NCI-H1105 (cell line): ENCODE measurements at places on chromosomes 2 and 18.

DNA sequence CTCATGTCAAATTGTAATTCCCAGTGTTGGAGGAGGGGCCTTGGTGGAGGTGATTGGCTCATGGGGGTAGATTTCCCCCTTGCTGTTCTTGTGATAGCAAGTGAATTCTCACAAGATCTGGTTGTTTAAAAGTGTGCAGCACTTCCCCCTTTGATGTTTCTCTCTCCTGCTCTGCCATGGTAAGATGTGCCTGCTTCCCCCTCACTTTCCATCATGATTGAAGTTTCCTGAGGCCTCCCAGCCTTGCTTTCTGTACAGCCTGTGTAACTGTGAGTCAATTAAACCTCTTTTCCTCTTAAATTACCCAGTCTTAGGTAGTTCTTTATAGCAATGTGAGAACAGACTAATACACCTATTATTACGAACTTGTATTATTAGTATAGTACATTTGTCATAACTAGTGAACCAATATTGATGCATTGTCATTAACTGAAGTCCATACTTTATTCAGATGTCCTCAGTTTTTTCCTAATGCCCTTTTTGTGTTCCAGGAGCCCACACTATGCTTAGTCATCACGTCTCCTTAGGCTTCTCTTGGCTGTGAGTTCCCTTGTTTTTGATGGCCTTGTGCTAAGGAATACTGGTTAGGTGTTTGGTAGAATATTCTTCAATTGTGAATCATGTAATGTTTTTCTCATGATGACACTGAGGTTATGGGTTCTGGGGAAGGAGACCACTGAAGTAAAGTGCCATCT, 4.5 kb upstream of the MAP3K2 start:
- DNase-seq: no peak

DNA sequence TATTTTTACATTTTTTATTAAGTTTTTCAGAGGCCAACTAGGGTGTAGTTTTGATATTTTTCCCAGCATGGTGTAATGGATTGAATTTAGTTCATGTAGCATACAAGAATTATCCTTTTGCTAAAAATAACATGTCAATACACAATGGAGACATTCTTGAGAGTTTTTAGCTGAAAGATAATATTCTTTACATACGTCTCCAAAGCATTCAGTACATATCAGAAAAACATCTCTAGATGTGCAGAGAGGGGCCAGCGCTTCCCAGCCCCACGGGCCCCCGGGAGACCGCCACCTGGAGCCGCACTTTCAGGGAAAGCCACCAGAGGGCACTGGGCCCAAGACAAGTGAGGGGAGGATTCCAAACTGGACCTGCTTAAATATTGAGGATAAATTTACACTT, 499.4 kb downstream of the GALR1 start:
- DNase-seq: peak; percentile 2

GRCh38 chr18:36284671-36285295, 12.7 kb upstream of the FHOD3 start:
- peak; percentile 67 for DNase-seq

DNA sequence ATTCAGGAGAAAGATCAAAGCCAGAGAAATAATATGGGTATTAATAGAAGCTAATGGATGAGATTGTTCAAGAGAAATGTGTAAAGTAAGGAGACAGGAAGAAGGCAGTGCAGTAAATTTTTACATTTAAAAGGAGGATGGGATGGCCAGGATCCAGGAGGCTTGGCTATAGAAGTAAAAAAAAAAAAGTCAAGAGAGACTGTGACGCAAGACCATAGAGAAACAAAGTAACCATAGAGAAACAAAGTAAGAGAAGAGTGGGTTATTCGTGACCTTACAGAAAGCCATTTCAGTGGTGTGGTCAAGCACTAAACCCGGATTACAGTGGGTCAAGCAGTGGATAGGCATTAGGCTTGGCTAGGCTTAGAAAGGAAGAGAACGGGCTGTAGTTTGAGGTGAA, 10.5 kb upstream of the FAM171B start:
- no peak for DNase-seq

- DNase-seq: no peak
Measured at GRCh38 chr18:72922895-72923294, 55.1 kb upstream of the NETO1 start.

DNA sequence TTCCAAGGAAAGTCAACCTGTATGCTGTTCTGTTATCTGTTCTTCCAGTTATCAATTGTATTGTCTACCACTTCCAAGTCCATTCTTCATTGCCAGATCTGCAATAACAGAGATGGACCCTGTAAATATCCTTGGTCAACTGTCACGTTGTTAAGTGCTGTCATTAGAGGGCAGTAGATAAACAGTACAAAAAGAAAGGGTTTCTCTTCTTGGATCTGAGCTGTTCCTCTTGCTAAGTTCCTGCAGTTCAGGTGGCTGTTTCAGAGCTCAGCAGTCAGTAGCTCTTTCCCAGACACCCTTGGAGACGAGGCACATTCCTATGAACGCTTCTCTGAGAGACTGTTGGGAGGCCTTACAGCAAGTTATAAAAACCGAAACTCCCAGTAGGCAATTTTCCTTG, 957.1 kb upstream of the CHAC2 start:
- DNase-seq: no peak
